ENCODE measurements at places on chromosomes 4 and X. TPM values are rescaled to one million over a fixed set of nuclear protein-coding genes. Genes with fewer than 3 reads are reported as not detected.

DNA sequence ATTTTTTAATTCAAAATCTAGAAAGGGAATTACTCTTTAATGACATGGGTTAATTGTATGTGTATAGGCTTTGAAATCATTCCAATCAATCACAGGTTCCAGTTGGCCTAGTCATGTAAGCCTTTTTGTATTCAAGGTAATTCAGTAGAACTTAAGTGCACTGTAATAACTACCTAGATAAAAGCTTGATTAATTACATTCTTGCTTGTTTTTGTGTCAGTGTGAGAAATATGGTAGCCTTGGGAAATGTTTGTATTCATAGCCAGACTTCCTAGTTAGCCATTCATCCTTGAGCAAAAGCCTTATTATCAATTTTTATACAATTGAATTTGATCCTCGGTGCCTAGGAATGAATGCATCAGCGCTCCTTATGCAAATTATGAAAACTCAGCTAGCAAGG is 33.5 kb downstream of the TKTL2 start:
- DNase-seq, result no peak

Gene TMEM47
- total RNA-seq, result not detected

Gene ITGB1BP2
- 7.5 TPM for total RNA-seq

DNA sequence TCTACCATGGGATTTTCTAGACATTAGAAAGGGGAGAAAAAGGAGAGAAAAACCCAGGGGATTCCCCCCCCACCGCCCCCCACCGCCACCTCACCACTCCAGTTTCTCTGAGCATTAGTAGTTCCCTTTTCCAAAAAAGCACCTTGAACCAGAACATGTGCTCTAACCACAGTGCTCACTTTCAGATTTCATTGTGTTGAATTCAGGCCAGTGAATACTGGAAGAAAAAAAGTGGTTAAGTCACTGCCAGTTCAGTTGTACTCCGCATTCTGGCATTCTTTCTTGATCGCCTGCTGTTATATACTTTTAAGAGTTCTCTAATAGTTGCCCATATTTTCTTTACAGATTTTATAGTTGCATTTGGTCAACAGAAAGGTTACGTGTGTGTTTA is 40.9 kb downstream of the JADE3 start:
- DNase-seq, result peak; percentile 17

Gene FATE1
- total RNA-seq, result not detected

Gene RPS6KA6
- total RNA-seq, result not detected

Gene FAM236A
- not detected for total RNA-seq

Data from OCI-LY7 (cell line).